ENCODE measurements at places on chromosomes 11 and 22.

DNA sequence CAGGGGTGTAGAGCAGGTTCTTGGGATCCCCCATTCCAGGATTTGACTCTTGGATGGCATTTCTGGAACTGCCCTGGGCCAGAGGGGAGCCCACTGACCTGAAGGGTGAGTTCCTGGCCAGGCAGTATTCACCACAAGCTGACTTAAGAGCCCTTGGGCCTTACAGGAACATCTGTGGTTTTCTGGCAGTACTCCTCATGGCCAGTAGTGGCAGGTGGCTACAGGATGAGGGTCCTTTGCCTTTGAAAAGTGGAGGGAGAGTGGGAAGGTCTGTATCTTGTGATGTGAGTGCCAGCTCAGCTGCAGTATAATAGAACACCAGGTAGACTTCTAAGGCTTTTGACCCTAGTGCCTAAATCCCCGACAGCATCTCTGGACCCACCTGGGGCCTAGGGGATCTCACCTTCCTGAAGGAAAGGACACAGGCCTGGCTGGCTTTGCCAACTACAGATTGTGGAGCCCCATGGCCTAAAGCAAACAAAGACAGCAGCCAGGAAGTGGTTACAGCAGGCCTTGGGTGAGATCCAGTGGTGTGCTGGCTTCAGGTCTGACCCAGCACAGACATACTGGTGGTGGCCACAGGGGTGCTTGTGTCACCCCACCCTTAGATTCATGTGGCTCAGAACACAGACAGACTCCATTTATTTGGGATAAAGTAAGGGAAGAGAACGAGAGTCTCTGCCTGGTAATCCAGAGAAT lies 9.0 kb downstream of the OR51S1 start:
- DNase-seq = no peak

GRCh38 chr22:23098230-23098705 lies 27.9 kb downstream of the GNAZ start:
- no peak for DNase-seq

- no peak for DNase-seq
Measured at GRCh38 chr11:100887659-100888058, 200.6 kb downstream of the ARHGAP42 start.

DNA sequence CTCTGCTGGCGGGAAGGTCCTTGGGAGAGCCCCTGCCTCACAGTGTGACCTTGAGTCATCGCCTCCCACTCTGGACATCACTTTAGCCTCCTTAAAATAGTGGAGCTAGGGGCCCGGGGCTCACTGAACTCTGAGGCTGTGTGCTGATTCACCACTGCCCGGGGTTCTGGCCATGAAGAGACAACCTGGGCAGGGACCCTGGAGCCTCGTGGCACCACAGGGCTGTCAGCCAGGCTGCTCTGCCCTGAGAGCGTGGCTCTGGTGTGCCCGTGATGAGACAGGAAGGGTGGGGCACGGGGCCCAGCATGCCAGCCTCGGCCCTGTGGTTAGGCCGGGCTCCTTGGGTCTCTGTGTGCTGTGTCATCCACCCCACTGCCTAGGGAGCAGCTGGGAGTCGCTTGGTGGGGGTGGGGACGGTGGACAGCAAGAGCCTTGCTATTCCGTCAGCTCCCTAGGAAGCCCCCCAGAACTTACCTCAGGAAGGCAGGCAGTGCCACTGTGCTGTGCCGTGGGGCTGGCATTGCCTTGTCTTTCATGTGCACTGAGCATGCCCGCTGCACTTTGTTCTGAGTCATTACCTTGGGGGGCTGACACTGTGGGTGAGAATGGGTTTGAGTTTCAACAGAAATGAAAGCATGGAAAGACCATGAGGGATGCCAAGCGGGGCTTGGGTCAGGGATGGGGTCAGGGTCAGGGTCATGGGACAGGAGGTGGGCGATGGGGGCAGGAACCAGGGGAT lies 31.7 kb downstream of the TPCN2 start:
- no peak for DNase-seq

- peak; percentile 75 for DNase-seq
Measured at GRCh38 chr11:2531277-2531986, 86.6 kb downstream of the KCNQ1 start.

GRCh38 chr11:77065878-77066228 lies 918 bp upstream of the CAPN5 start:
- DNase-seq = peak; percentile 23

DNA sequence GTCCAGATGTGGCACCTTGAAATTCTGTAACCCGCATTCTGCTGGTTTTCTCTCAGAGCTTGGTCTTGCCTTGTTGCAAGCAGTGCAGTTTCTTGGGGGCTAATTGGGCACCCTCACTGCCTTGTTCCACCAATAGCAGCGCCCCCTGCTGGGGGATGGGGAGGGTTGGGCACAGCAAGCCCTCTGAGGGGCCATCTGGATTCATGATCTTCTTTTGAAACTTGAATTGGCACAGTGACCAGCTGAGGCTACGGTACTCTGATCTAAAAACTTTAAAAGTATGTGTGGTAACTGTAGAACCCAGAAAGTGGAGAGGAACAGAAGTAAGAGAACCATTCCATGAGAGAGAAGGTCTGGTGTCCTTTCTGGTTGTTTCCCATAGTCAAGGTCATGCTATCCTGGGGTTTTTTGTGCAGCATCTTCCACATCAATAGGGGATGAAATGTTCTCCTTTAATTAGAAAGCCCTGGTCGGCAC lies 64.2 kb downstream of the MED15 start:
- DNase-seq = peak; percentile 40

DNA sequence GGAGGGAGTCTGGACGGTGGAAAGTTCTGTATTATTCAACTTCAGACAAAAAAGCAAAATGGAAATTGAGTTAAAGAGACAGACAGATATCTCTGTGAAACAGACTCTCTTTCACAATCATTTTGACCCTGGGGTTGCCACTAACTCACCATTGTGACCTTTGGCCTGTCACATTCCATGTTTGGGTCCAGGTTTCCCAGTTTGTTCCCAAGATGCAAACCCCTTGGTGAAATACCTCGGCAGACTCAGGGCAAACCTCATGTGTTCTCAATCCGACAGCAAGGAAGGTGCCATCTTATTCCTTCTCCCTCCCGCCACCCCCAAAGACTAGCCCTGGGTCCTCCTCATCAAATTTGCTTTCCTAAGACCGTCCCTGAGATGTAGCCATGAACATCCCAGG lies 41.8 kb downstream of the GALNT18 start:
- DNase-seq = no peak

DNA sequence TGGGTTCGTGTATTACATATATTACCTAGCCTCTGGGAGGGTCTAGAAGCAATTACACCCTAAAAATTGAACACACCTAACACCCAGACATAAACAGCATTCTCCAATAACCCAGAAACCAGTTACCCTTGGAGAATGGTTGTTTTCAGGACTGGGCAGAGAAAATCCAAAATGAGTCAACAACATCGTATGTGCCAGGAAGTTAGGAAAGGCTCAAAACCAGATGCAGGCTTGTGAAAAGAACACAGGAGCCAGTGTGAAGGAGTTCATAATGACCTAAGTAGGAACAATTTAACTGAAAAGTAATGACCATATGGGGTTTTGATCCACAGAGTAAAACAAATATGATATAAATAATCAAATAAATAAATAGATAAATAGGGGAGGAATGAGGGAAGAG lies 5.1 kb upstream of the CLPB start:
- DNase-seq = no peak

Data from trophoblast cell (in vitro differentiated cells and primary cell).